ENCODE measurements at places on chromosomes 16 and 17. TPM values are rescaled to one million over a fixed set of nuclear protein-coding genes. Genes with fewer than 3 reads are reported as not detected.

Gene CFAP97D1
- total RNA-seq = not detected

Gene HOXB6
- total RNA-seq = 144 TPM

Gene TANGO6
- 18.0 TPM for total RNA-seq

Gene CNGB1
- 0.19 TPM for total RNA-seq

GRCh38 chr16:11977376-11978041 is 975 bp downstream of the SNX29 start:
- peak overlapping the region; percentile 91 for H3K27ac ChIP-seq
- no peaks in the 10 kb centered on the region for H3K27me3 ChIP-seq
- H3K36me3 ChIP-seq = peaks cover 40% of the 10 kb centered on the region
- H3K4me3 ChIP-seq = peak overlapping the region; percentile 98
- DNase-seq = no peak

DNA sequence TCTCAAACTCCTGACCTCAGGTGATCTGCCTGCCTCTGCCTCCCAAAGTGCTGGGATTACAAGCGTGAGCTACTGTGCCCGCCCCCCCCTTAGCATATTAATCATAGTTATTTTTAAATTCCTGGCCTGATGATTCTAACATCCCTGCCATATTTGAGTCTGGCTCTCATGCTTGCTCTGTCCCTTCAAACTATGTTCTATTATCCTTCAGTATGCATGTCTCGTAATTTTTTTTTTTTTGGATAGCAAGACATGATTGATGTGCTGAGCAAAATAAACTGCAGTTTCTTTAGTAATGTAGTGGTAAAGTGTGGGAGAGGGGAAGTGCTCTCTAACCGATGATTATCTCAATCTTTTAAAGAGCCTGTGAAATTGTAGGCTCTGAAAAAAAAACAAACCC is 34.3 kb upstream of the TMEM92 start:
- no peak for DNase-seq
- peaks cover 64% of the 10 kb centered on the region for H3K27me3 ChIP-seq
- no peaks in the 10 kb centered on the region for H3K36me3 ChIP-seq
- H3K27ac ChIP-seq = no peak overlapping the region

DNA sequence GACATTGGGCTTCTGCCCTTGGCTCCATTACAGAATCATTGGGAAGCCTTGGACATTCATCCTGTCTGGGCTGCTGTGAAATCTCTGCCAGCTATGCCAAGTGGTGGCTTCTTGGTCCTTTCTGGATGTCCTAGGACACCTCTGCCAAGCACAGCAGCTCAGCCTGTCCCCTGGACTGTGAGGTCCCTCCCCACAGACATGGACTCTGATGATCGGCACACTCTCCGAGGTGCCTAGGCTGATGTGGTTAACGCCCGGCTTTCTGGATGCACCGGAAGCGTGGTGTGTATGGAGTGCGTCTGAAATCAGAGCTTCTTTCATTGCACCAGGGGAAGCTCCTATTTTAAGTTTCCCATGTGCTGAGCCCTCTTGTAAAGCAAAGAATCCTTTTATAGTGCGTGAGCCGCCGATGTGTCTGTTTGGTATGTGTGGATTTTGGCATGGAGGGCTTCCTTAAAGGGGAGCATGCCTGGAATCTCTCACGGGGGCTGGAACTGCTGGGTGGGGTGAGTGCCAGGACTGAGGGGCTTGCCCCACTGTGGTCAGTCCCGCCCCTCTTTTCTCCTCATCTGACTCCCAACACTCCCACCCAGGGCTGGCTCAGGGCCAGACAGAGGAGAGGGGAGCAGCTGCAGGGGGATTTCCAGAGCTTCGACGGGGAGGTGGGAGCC is 7.0 kb upstream of the ARHGAP23 start:
- peaks cover 29% of the 10 kb centered on the region for H3K4me1 ChIP-seq
- H3K27me3 ChIP-seq = peaks cover 98% of the 10 kb centered on the region
- no peak for DNase-seq
- no peak overlapping the region for H3K27ac ChIP-seq
- no peaks in the 10 kb centered on the region for H3K36me3 ChIP-seq
- H3K4me3 ChIP-seq = no peak overlapping the region

GRCh38 chr16:54284931-54285413 is 1.6 kb downstream of the IRX3 start:
- no peak for DNase-seq
- H3K27me3 ChIP-seq = peaks cover 52% of the 10 kb centered on the region
- H3K36me3 ChIP-seq = peaks cover 38% of the 10 kb centered on the region
- peaks cover 8% of the 10 kb centered on the region for H3K4me1 ChIP-seq

DNA sequence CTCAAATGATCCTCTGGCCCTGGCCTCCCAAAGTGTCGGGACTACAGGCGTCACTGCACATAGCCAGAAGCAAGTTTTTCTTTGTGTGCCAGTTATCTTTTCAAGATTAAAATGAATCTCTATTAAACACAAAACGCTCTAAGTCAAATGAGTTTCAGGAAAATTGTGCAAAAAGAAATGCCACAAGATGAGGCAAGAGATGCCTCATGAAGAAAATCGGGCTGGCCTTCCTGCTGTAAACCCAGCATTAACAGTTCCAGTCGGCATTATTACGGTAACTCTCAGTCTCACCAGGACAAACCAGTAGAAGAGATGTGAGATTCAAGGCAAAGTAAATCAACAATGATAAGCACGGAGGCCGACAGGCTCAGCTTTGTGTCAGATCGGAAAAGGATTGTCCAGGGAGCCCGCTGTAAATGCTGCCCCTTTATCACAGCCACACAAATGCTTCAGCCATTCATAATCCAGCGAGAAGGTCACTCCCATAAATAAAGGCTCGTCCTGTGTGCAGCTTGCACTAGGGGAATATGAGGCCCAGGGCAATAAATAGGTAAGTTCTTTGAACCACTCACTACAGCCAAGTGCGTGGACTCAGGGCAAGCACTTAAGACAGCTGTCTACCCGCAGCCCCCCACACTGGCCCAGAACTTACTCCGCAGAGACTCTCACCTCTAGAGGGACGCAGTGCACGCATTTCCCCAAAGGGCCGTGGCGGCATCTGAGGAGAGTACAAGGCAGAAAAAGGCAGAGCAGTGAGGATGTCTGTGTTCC is 27.2 kb downstream of the NPLOC4 start:
- H3K27me3 ChIP-seq = no peaks in the 10 kb centered on the region
- H3K4me3 ChIP-seq = no peak overlapping the region
- peaks cover 68% of the 10 kb centered on the region for H3K36me3 ChIP-seq
- H3K4me1 ChIP-seq = no peaks in the 10 kb centered on the region
- no peak for DNase-seq

DNA sequence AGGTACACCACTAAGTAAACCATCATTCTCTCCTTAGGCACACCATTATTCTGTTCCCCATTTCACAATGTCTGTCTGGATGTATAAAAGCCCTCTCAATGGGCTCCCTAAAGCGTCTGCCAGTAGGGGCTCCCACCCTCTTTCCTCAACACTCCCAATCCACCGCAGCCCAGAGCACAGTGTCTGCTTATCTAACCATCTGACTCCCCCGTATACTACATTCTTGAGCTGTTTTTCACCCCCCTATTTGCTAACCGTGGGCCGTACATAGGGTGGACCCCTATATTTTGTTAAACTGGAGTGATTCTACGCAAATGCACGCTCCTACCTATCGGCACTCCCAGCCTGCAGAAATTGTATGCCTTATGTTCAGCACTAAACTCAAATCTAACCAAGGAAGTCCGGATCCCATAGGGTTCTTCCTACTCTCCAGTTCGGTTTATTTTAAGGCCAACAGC is 685 bp upstream of the PSMD3 start:
- H3K36me3 ChIP-seq = peaks cover 55% of the 10 kb centered on the region
- H3K4me3 ChIP-seq = peak overlapping the region; percentile 77
- peaks cover 50% of the 10 kb centered on the region for H3K27me3 ChIP-seq
- peak overlapping the region; percentile 81 for H3K27ac ChIP-seq
- H3K4me1 ChIP-seq = peaks cover 26% of the 10 kb centered on the region
- peak; percentile 99 for DNase-seq

GRCh38 chr17:28379814-28380801 is 8.6 kb downstream of the SARM1 start:
- H3K4me3 ChIP-seq = no peak overlapping the region
- no peak for DNase-seq
- no peak overlapping the region for H3K27ac ChIP-seq

GRCh38 chr17:7528842-7529241 is 20.0 kb upstream of the TNFSF12 start:
- H3K27ac ChIP-seq = no peak overlapping the region
- no peak for DNase-seq
- H3K4me3 ChIP-seq = no peak overlapping the region
- no peaks in the 10 kb centered on the region for H3K27me3 ChIP-seq
- H3K36me3 ChIP-seq = no peaks in the 10 kb centered on the region
- H3K4me1 ChIP-seq = no peaks in the 10 kb centered on the region

DNA sequence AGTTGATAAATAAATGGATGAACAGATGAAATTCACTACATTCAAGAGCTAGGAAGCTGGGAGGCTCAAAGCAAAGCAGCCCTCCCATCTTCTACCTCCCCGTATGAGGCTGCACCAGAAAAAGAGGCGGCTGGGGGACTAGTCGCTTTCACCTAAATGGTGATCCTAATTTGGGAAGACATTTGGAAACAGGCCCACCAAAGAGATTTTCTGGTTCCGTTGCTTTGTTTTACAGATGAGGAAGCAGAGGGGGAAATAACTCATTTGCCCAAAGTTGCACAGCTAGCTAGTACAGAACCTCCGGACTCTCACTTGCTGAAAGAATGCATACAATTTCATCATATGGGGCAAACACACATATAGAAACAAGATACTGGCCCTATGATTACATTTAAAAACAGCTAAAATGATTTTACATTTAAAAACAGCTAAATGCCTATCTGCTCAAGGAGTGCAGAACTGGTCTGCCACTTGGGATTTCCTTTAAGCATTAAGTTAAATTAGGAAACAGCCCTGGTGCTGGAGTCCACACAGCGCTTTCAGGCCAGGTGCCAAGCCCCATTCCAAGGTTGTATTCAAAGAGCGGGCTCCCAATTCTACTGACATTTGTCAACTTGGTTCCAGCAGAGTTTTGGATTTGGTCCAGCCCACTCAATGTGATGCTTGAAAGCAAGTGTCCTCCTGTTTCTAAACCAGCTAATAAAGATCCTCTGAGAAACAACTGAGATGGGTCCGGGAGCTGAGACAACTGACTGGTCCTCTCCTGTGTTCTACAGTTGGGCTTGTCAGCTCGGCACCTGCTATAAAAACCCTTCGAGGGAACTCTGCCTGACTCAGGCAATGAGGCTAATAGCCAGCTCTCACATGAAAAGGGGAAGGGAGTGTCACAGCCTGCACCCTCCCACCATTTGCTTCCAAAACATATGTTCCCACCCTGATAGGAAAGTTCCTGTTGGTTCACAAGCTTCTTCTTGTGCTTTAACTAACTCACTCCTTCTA is 11.7 kb downstream of the ERN1 start:
- no peaks in the 10 kb centered on the region for H3K27me3 ChIP-seq
- H3K4me3 ChIP-seq = no peak overlapping the region
- H3K36me3 ChIP-seq = no peaks in the 10 kb centered on the region
- no peak overlapping the region for H3K27ac ChIP-seq
- peaks cover 16% of the 10 kb centered on the region for H3K4me1 ChIP-seq

DNA sequence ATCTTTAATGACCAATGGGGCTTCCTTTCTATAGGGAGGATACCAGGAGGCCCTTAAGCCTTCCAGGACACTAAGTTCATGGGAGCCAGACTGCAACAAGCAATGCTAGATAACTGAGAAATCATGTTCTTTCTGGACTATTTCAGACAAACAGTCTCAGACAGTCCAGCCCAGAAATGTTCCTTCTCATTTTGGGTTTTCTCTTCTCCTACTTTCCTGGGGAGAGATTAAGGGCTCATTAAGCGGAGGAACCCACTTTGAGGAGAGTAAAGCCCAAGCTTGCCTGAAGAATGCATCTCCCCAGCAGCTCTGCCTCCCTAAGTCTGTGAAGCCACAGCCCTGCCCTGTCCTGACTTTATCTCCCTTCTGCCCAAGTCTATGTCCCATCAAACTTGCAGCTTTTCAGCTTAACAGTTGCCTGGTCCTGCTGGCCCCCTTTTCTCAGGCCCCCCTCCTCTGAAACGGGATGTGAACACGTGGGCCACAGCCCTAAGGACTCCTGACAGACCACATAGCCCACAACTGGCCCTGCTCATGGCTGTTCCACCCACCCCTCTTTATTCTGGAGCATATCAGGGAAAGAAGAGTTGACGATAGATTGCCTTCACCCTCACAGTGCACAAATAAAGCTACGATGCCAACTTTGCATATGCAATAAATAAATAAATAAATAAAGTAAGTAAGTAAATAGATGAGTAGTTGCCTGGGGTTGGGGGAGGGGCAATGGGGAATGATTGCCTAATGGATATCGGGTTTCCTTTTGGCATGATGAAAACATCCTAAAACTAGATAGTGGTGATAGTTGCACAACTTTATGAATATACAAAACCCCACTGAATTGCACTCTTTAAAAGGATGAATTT is 111.0 kb downstream of the N4BP1 start:
- no peak overlapping the region for H3K4me3 ChIP-seq
- H3K4me1 ChIP-seq = peaks cover 15% of the 10 kb centered on the region
- no peaks in the 10 kb centered on the region for H3K27me3 ChIP-seq
- peak; percentile 55 for DNase-seq
- H3K27ac ChIP-seq = no peak overlapping the region
- H3K36me3 ChIP-seq = no peaks in the 10 kb centered on the region

GRCh38 chr16:30604316-30604947 is 5.8 kb downstream of the ZNF689 start:
- H3K4me3 ChIP-seq = no peak overlapping the region
- H3K27ac ChIP-seq = no peak overlapping the region
- no peak for DNase-seq
- no peaks in the 10 kb centered on the region for H3K27me3 ChIP-seq
- no peaks in the 10 kb centered on the region for H3K4me1 ChIP-seq
